NCI-H748 treated with DMSO at 0.1 percent for 48 hours (cell line): ENCODE measurements at places on chromosomes 16 and 17.

DNA sequence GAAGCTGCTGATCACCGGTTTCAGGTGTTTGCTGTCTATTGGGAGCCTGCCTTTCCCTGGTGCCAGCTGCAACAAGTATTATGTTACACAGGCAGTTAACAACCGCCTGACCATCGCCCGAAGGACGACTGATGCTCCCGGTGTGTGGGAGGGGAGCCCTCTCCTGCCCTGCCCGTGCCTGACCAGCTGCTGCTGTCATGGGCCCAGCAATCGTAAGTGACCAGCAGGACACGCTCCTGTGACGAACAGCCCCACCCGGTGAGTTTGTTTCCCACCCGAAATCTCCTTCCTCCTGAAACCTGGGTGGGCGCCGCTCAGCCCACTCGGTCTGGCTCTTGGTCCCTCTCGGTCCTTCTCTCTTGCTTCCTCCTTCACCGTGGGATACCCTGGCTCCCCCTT lies 17.9 kb upstream of the UBE2I start:
- DNase-seq = peak; percentile 33

DNA sequence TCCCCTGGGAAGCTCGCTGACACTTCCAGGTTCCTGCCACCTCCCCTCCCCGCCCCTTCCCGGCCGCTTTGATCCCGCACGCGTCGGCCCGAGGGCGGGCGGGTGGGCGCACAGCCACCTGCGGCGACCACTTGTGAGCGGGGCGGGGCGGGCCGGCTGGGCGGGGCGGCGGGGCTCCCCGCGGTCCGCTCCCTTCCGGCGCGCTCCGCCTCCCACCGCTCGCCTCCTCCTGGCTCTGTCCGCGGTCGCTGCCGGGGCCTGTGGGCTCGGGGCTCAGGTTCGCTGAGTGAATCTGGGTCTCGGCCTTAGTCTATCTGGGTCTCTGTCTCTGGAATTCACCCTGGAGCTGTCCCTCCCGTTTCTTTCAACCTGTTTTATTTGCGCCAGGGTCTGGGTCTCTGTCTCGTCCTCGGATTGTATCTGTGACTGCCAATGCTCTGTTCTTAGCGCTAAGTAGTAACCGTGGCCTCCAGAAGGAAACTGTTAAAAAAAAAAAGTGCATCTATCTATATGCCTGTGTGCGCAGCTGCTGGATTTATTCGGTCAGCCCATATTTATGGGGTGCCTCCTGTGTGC lies 2.7 kb upstream of the HES7 start:
- DNase-seq = peak; percentile 90

DNA sequence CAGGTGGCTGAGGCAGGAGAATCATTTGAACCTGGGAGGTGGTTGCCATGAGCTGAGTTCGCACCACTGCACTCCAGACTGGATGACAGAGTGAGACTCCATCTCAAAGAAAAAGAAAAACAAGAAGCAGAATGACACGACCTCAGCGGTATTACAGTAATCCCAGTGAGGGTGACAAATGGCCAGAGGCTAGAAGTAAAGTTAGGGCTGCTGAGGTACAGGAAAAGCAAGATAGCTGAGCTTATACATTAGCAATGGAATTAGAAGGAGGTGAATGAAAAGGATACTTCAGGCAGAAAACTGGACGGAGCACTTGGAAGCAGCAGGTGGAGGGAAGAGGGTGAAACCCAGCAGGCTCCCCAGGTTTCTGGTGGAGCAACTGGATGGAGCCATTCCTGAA lies 26.1 kb upstream of the AMZ2 start:
- DNase-seq = no peak

DNA sequence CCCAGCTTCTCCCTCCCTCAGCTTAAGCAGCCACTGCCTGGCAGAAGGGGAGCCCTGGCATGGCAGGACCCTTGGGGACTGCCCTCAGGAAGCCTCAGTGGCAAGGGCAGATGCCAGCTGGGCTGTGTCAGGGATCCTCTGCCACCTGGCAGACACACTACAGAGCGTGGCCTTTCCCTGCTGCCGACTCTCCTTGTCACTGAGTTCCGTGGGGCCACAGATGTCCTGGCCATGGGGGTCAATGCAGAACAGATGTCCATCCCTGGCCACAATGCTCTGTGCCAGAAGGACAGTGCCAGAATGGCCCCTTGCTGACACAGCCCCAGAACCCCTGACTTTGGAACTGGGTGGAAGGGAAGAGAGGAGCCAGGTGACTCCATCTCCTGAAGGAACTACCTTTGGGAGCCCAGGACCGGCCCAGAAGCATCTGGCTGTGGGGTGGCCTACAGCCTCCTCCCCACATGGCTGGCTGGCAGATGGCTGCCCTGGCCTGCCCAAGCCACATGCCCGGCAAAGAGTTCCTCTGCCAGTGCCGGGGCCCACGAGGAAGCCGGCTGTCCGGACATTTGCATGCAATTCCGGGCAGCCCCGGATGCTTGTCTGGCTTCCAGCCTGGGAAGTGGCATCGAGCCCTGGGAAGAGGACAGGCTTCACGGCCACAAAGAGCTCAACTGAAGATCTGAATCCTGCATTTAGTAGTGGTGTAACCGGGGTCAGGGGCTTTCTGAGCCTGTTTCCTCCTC lies 24.1 kb downstream of the NPTX1 start:
- no peak for DNase-seq

GRCh38 chr16:19142939-19143598 lies 25.0 kb upstream of the SYT17 start:
- no peak for DNase-seq

DNA sequence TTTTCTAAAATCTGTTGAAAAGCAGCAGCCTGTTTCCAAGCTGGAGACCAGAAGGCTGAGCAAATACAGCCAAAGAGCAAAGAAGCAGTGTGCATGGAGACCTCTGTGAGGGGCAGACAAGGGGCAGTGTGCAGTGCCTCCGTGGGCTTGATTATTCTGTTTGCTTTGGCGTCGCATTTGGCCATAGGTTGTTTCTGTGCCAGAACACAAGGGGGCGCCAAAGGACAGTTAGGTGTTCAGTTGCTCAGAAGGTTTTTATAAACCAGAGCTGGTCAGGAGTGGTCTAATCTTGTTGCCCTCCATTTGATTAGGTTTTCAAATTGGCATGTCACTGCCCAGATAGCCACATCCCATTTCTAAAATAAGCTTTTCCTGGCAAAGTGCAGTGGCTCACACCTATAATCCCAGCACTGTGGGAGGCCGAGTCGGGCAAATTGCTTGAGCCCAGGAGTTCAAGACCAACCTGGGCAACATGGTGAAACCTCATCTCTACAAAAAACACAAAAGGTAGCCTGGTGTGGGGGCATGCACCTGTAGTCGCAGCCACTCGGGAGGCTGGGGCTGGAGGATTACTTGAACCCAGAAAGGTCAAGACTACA lies 10.6 kb downstream of the MYH3 start:
- peak; percentile 62 for DNase-seq

GRCh38 chr17:43745541-43745940 lies 13.1 kb downstream of the SOST start:
- DNase-seq = no peak

DNA sequence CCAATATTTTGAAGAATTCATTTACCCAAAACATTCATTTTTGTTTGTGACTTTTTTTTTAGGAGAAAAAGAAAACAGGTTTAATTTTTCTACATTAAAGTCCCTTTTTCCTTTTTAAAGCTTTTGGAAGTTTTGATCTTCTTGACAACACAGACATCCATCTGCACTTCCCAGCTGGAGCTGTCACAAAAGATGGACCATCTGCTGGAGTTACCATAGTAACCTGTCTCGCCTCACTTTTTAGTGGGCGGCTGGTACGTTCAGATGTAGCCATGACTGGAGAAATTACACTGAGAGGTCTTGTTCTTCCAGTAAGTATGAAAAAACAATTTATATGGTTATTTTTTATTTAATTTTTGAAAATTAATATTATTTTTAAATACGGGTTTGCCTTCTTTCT lies 37.2 kb downstream of the SIAH1 start:
- no peak for DNase-seq
